ENCODE measurements at places on chromosomes 5 and 9.

DNA sequence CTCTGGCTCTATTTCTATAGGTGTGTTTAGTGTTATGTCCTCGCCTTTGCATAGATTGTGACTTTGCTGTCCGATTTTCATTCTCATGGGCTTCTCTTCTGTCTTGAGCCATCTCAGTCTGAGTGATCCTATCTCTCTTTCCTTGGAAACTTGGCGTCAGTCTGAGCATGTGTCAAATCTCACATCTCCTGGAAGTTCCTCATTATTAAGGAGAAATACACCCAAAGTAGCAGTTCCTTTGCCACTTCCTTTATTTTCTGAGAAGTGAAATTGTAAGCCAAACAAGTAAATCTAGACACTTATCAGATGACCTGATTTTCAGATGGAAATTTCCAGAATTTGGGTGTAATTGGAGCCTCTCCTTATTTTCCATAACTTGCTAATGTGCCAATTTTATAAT, 126.9 kb upstream of the ANKH start:
- DNase-seq = no peak

DNA sequence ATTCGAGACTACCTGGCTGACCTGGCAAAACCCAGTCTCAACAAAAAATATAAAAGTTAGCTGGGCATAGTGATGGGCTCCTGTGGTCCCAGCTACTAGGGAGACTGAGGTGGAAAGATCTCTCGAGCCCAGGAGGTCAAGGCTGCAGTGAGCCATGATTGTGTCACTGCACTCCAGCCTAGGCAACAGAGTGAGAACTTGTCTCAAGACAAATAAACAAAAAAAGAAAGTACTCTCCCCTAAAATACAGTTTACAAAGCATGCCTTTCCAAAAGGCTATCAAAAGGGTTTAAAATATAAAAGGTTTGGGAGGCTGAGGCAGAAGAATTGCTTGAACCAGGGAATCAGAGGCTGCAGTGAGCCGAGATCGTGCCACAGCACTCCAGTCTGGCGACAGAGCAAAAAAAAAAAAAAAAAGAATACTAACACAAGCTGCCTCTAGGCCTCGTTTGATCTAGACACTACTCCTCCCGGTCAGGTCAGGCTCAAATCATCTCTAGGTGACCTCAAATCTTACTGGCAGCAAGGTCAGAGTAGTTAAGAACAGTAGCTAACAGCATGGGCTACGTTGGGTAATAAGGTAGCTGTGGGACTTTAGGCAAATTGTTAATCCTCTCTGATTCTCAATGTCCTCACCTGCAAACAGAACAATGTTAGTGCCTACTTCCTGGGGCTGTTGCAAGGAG, 9.3 kb downstream of the NAIF1 start:
- no peak for DNase-seq

- no peak for DNase-seq
These were observed 225.0 kb downstream of the KCTD16 start for GRCh38 chr5:144395704-144396103.

- DNase-seq = no peak
These were observed 45.5 kb upstream of the TNFSF15 start for GRCh38 chr9:114851306-114851705.

DNA sequence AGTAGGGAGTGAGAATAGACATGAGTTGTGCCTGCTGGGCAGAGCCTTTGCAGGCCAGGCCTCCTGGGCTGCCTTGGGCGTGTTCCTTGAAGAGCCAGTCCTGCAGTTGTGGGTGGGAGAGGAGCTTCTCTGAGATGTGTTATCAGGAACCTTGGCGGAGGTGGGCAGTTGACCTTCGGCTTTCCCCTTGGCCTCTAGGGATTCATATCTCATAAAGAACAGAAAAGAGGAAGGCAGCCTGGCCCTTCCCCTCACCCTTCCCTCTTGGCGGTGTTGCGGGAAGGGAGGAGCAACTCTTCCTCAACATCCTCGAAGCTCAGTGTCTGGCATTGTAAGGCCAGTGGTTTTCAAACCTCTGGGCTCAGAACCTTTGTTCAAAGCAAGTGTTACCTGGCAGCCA, 59.2 kb downstream of the DAPK1 start:
- no peak for DNase-seq

DNA sequence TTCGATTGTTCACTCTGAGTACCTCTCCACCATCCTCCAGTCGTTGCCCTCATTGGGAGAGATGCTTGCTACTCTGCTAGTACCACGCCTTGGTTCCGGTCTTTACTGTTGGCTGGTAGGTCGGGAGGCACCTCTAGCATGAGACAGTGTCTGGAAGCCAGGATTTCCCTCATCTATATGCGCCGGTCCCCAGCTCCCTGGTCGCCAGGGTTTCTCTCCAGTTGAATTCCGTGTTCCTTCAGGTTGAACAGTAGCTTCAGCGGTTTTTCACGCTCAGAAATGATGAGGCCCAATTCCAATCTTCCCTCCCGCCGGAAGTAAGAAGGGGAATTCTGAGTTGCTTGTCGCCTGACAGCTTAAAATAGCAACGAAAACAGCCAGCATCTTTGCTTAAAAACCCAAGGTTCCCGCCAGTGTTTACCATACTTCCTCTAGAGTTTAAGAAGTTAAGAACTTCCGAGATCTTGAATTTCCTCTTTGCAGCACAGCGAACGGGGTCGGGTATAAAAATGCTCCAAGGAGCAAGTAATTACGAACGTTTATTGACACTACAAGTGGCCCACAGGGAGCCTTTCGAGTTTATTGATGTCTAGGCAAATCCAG, 1.3 kb upstream of the ST8SIA4 start:
- peak; percentile 13 for DNase-seq

GRCh38 chr9:1460143-1460769, 410.1 kb downstream of the DMRT2 start:
- DNase-seq = no peak

DNA sequence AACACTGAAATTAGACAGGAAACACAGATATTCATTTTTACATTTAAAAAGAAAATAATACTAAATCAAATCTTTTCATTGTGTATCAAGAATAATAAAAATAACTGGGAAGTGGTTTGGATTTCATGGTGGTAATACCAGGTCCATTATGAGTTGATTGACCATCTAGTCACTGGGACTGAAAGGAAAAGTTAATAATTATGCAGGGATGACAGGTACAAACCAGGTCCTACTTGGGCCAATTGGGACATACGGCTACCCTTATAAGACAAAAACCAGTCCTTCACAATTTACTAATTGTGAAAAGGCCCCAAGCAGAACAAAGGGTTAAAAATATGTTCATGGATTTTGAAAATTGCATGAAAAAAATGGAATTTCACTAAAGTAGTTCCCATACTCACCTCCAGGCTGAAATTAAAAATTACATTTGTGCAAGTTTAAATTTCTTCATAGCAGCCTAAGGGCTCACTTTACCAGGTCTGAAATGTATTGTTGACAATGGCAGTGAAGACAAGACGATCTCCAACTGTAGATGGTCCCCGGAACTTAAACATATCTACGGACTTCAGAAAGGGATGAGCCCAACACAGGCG, 44.1 kb downstream of the ZCCHC9 start:
- DNase-seq = no peak

DNA sequence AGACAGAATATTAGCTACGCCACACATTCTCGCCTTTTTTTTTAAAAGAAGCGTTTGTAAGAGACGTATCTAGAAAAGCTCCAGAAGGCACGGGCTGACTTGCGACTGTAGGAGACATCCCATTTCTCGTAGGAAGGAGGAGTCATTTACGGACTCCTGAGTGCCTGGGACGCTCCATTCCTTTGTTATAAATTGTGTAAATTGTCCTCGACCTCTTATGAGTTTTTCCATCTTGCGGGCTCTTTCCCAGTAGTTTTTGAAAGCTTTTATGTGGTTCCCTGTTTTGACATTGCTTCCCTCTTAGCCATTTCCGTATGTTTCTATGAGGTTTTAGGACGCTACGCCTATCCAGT, 1.0 kb downstream of the RABL6 start:
- no peak for DNase-seq

- no peak for DNase-seq
These were observed 6.7 kb upstream of the C5orf63 start for GRCh38 chr5:127079994-127080491.

- DNase-seq = no peak
These were observed 115.0 kb downstream of the NFIB start for GRCh38 chr9:14198841-14199455.

DNA sequence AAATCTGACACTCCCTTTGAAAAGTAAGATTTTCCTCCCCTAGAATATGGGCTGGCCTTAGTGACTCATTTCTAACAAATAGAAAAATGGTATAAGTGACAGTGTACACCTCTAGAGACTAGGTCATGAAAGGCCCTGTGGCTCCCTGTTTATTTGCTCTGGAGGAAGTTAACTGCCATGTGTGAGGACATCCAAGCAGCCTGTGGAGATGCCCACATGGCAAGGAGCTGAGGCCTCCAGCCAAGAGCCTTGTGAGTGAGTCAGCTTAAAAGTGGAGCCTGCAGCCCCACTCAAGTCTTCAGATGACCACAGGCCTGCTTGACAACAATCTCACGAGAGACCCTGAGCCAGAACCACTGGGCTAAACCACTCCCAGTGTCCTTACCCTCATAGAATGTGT, 128.1 kb upstream of the LHFPL2 start:
- no peak for DNase-seq

- DNase-seq = no peak
These were observed 45.2 kb downstream of the GCNT4 start for GRCh38 chr5:75006865-75007822.

- DNase-seq = no peak
These were observed 294.1 kb upstream of the CD180 start for GRCh38 chr5:67490543-67491321.

GRCh38 chr5:164115420-164115819, 610.0 kb downstream of the MAT2B start:
- DNase-seq = no peak

Measured in stimulated activated CD4-positive, alpha-beta T cell treated with anti-CD3 and anti-CD28 coated beads, Interleukin-15, amount 100 ng/mL, for 1 hour (primary cell).